NB4 (cell line): ENCODE measurements at places on chromosomes 11 and 22.

- DNase-seq = no peak
These were observed 181.0 kb downstream of the CHST1 start for GRCh38 chr11:45484326-45484883.

DNA sequence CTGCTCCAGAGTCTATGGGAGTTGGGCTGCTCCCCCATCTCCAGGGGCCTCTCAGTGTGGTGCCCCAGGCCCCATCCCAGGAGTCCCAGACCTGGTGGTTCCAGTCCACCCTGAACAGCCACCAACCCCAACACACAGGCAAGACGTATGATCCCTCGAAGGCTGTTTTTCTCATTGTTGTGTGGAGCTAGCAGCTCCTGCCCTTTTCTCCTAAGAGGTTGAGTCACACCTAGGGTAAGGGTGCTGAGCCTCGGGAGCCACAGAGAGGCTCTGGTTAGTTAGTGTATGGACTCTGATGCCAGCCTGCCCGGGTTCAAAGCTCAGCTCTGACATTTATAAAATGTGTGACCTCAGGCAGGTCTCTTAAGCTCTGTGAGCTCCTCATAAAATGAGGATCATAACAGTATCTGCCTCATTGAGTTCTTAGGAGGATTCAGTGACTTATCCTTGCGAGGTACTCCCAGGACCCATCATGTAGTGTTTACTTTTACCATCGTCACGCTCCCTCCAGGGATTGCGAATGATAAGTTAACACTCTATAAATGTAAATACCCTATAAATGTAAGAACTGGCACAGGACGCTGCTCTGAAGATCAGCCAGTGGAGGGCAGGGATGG is 47.2 kb downstream of the FBLN1 start:
- no peak for DNase-seq

DNA sequence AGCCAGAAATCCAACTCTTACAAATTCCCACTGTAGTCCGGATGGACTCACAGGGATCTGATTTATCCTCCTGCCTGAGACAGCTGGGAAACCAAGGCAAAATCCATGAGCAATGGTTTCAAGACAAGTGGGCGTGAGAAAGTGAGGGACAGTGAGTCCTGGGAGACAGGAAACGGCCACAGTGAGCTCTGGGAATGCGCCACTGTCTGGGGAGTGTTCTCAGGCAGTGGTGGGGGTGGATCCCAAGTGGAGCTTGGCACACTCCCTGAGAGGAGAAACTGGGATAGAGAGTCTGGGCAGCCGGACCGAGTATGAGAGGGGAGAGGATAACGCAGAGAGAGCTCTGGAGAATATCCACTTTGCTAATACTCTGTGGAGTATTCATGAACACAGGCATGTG is 9.8 kb downstream of the IL17REL start:
- DNase-seq = no peak

DNA sequence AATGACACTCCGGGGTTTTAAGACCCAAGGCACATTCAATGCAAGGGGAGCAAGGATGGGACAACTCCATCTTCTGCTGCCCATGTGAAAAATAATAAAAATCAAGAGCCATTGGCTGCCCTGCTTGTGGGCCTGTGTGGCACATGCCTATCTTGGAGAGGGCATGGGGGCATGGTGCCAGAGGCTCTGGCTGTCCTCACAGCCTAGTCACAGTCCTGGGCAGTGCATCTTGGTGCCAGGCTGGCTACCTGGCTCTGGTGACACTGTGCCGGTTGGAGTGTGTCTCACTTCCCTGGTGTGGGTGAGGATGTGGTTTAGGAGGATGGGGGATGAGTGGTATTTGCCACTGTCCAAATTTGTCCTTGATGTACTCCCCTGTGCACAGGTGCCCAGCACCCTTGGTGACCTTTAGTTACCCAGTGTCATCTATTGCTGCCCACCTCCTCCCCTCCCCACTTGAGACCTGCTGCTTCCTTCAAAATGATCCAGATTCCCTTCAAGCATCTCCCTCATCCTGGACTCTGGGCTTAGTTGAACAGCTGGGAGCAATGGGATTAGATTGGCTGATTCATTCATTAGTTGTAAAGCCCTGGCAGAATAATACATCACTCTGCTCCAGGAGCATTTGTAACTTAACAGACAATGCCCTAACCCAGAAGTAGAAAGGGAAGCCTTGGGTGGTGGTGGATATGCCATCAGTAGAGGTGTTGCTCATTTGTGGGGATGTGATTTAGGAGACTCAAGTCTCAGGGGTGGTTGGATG is 4.6 kb downstream of the TMEM86A start:
- DNase-seq = no peak

GRCh38 chr11:535210-535518 is 212 bp downstream of the HRAS start:
- DNase-seq = no peak

- peak; percentile 59 for DNase-seq
These were observed 16.8 kb downstream of the KCNJ11 start for GRCh38 chr11:17371614-17372013.

GRCh38 chr22:39449708-39450107 is 7.1 kb upstream of the MGAT3 start:
- no peak for DNase-seq

DNA sequence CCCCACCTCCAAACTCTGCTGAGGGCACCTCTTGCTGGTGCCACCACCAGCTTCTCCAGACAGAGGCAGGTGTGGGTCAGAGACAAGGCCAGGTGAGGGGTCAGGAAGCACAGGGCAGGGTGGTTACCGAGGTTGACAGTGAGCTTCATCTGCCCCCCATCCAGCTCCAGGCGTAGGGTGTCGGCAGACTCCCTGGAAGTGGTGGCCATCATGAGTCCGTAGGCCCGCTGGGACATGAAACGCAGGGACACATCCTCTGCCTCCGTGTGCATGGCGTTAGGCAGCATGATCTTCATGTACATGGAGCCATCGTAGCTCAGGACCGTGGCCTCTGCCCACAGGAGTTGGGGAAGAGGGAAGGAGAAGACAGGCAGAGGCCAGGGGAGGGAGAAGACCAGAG is 62.8 kb downstream of the NRXN2 start:
- peak; percentile 12 for DNase-seq

GRCh38 chr11:64771861-64772260 is 6.5 kb downstream of the SF1 start:
- no peak for DNase-seq

DNA sequence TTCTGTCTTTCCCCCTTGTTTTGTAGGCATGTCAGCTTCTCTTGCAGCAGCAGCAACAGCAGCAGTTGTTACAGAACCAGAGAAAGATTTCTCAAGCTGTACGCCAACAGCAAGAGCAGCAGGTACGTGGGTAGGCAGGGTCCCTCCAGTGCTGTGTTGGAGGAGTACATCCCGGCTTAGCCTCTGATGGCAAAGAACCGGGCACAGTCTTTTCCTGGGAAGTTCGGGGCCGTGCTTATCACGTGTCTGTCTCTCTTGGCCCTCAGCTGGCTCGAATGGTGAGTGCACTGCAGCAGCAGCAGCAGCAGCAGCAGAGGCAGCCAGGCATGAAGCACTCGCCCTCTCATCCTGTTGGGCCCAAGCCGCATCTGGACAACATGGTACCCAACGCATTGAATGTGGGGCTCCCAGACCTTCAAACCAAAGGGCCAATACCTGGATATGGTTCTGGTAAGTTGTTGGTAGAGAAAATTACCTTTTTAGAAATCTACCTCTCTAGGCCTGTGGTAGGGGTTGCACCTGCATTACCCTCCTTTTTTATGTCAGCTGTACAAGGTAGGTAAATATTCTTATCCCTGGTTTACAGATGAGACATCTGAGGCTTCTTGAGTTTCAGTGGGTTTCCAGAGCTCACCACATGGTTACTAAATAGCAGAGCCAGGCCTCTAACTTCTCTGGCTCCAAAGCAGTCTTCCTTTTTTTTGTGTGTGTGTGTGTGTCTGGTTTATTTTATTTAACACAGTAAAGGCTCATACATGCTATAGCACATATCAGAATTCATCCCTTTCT is 45.2 kb upstream of the ADSL start:
- no peak for DNase-seq

DNA sequence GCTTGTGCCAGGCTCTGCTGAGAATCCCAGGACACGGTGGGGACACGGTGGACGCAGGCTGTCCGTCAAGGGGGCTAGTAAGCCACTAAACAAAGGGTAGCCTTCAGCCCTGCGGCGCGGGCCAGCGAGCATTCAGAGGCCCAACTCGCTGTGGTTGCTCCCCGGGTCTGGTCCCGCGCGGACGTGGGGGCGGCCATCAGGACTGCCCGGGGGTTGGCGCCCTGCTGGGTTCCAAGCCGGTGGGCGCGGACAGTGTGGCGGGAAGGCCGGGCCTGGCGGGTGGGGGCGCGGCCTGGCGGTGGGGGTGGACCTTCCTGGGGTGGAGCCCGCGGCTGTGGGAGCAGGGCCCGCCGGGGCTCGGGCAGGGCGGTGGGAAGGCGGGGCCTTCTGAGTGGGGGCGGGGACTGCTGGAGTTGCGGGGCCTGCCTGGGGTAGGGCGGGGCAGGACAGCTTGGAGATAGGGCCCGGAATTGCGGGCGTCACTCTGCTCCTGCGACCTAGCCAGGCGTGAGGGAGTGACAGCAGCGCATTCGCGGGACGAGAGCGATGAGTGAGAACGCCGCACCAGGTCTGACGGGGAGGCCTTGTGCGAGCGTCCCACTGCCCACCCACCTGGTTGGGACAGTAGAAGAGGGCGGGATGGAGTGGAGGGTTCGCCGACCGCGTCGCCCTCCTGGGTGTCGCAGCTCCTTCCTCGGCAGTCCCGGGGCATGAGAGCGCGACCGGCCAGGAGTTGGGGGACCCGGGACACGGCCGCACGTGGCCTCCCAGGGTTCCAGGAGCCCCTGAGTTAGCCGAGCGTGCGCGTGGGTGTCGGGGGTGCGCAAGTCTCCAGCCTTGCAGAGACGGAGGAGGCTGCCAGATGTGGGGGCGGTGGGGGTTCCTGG is at the start of gene SERHL2:
SERHL2 (plus strand) TSS at position 482 of the 887 bp plus-strand sequence; CDS start at position 547, 65 bp downstream.
- peak; percentile 76 for DNase-seq

DNA sequence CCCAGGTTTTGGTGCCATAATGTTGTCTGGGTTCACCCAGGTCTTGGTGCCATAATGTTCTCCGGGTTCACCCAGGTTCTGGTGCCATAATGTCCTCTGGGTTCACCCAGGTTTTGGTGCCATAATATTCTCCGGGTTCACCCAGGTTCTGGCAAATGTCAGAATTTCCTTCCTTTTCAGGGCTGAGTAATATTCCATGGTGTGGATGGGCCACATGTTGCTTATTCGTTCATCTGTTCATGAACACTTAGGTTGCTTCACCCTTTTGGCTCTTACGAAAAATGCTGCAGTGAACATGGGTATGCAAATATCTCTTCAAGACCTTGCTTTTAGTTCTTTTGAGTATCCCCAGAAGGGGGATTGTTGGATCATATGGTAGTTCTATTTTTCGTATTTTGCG is 15.1 kb upstream of the GRAMD4 start:
- DNase-seq = no peak

DNA sequence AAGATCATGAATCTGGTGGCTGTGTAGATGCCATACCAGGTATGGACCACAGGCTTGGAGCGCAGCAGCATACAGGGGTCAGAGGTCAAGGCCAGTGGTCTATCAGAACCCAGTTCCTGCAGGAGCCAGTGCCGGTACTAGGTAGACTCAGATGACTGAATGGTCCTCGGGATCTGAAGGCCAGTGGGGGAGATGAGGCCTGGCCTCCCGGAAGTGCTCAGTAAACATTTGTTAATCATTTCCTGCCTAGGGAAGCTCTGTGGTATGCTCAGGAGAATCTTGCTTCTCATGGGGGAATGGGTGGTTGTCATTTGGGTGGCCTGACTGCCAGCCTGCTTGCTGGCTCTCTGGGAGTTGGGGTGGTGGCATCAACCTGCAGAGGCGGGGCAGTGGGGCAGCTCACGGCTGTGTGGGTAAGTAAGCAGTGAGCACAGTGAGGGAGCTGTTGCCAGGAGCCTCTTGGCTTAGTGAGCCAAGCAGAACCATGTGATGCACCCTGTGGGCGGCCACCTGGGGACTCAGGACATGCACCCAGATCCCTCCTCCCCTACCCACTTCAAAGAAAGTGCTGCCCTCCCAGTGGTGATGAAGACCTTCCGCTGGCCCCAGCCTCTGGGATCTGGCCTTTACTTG is 33.0 kb downstream of the PTPRJ start:
- peak; percentile 84 for DNase-seq

DNA sequence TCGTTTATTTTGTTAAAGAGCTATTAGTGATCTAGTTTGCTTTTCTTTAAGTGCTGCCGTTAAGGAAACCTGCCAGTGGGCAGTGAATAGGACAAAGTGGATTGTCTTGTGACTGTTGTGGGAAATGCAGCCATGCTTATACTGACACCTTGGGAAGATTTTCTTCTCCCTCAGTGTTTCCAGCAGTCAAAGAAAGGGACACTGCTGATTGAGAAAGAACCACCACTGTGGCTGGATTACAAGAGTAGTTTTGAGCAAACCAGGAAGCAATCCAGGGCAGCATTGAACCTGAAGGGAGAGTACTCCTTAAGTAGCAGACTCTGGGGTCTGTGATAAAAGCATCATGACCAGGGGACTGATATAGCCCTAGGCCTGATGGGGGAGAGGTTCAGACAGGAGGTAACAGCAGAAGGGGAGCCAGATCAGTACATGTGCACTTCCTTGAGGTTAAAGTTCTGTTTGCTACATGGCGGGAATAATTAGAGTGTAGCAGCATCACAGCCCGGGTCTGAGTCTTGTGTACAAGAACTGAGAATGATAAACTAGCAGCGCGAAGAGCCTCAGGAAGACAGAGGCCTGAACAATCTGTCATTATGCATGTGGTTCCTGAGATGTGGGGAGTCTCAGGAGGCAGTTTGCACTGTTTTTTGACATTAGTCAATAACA is 167.8 kb downstream of the C11orf91 start:
- no peak for DNase-seq

DNA sequence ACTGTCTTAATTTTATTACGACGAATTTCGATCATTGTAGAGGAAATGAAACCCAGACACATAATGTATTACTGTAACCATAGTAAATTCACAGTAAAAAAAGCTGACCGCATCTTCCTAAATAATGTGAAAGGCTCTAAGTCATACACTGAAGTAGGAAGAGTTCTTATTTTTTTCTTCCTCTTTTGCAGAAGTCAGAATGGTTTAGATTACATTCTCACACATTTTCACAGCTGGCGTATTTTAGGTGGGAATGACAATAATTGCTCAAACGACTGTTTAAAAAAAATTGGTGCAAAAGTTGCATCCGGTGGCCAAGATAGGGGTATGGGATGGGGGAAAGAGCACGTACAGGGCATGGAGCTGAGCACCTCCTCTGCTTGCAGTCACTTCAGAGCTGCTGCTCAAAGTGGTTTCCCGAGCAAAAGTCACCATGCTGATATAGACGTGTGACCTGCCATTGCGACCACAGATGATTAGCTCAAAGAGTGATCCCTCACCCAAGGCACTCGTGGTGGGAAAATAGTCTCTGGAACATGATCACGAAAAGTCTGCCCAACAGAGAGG is 35.3 kb downstream of the MMP13 start:
- peak; percentile 38 for DNase-seq

DNA sequence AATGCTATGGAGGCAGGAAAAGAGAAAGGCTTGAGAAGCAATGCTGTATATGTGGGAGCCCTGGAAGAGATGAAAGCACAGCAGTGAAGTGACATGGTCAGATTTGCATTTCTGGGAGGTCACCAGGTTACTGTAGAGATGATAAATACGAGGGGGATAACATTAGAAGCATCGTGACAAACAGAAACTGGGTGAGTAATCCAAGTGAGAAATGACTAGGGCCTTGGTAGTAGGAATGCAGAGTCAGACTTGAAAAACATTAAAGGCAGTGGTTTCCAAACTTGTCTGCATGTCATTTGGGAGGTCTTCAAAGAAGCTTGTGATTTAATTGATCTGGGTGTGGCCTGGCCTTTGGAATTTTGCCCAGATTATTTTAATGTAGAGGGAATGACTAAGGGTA is 43.9 kb downstream of the CCDC34 start:
- no peak for DNase-seq
